ENCODE measurements at places on chromosomes 3 and 15. TPM values are rescaled to one million over a fixed set of nuclear protein-coding genes. Genes with fewer than 3 reads are reported as not detected.

FSIP1 gene
- 2.2 TPM for total RNA-seq

CPEB1 gene
- total RNA-seq: not detected

ZNF502 gene
- total RNA-seq: 2.4 TPM

ZNF860 gene
- total RNA-seq: 11.7 TPM

CCR8 gene
- not detected for total RNA-seq

PLOD2 gene
- total RNA-seq: 149 TPM

CYP1A2 gene
- not detected for total RNA-seq

DNA sequence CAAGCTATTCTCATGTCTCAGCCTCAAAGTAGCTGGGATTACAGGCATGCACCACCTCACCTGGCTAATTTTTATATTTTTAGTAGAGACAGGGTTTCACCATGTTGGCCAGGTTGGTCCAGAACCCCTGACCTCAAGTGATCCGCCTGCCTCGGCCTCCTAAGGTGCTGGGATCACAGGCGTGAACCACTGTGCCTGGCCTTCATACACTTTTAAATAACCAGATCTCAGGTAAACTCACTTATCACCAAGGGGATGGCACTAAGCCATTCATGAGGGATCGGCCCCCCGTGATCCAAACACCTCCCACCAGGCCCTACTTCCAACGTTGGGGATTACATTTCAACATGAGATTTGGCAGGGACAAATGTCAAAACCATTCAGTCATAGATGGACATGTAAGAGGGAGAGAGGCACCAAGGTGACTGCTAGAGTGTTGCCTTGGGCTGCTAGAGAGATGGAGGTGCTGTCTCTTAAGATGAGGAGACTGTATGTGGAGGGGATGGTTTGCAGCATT, 13.3 kb upstream of the DOCK3 start:
- no peak overlapping the region for H3K4me3 ChIP-seq
- H3K27ac ChIP-seq: no peak overlapping the region
- peaks cover 12% of the 10 kb centered on the region for H3K4me1 ChIP-seq
- no peaks in the 10 kb centered on the region for H3K36me3 ChIP-seq
- H3K27me3 ChIP-seq: peaks cover 18% of the 10 kb centered on the region

DNA sequence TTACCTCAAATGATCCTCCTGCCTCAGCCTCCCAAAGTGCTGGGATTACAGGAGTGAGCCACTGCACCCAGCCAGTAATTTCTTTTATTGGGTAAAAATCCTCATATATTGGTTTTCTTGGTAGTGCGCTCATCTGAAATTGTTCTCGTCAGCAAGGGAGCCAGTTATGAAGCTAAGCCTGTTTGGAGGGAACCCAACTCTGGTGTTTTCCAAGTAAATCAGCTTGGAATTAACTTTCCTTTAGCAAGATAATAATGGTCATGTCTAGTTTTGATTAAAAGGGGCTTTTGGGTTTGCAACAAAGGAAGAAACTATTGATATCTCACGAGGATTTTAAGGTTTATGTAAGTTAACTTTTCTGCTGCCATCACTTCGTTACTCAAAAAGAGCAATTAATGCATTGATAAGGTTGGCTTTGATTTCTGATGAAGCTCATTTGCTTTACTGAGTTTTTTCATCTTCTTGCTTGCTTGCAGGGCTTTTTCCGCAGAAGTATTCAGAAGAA, 72.7 kb downstream of the RARB start:
- no peaks in the 10 kb centered on the region for H3K4me1 ChIP-seq
- H3K27me3 ChIP-seq: no peaks in the 10 kb centered on the region
- H3K36me3 ChIP-seq: no peaks in the 10 kb centered on the region
- no peak overlapping the region for H3K27ac ChIP-seq

DNA sequence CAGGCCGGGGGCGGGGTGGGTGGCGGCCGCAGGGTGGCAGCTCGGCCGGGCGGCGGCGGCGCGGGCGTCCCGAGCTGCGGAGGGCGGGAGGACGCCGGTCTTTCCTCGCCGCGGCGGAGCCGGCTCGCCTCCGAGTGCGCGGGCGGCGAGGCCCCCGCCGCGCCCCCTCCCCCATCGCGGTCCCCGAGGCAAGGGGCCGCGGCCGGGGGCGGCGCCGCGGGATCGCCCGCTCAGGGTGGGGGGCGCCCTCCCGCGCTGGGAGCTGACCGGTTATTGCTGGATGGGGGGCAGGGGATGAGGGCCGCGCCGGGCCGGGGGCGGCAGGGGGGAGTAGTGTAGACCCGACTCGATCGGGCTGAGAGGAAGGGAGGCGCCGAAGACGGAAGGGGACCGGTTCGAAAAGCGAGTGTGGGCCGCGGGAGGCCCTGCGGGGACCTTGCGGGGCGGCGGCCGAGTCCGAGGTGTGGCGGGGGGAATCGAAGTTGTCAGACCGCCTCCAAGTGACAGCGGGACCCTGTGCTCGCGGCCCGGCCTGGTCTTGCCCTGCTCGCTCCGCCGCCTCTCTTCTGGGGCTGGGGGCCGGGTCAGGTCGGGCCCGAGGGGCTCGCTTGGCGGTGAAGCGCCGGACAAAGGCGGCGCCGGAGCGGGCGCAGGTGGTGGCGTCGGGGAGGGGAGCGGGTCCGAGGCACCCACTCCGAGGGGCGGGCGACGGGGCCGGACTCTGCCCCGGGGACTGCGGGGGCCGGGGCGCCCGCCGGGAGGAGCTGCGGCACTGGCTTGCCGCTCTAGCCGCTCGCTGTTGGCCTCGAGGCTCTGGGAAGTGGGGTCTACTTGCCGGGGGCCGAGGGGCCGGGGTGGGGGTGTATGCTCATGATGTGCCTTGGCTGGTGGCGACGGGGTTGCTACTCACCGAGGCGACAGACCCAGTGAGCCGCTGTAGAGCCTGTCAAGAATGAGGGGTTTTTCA, 1.1 kb downstream of the BAHD1 start:
- DNase-seq: no peak
- H3K27ac ChIP-seq: peak overlapping the region; percentile 16
- H3K4me1 ChIP-seq: peaks cover 34% of the 10 kb centered on the region
- peak overlapping the region; percentile 73 for H3K4me3 ChIP-seq

GRCh38 chr3:159937561-159938166, 51.0 kb upstream of the IL12A start:
- H3K4me3 ChIP-seq: no peak overlapping the region
- H3K27me3 ChIP-seq: no peaks in the 10 kb centered on the region
- H3K4me1 ChIP-seq: peaks cover 21% of the 10 kb centered on the region
- H3K36me3 ChIP-seq: no peaks in the 10 kb centered on the region

- H3K27me3 ChIP-seq: no peaks in the 10 kb centered on the region
- no peak overlapping the region for H3K4me3 ChIP-seq
- no peak overlapping the region for H3K27ac ChIP-seq
- peaks cover 40% of the 10 kb centered on the region for H3K36me3 ChIP-seq
- DNase-seq: no peak
Measured at GRCh38 chr15:90640862-90641261, 76.3 kb upstream of the BLM start.

GRCh38 chr3:50592568-50592967, 19.0 kb downstream of the CISH start:
- no peaks in the 10 kb centered on the region for H3K36me3 ChIP-seq
- peaks cover under 1% of the 10 kb centered on the region for H3K4me1 ChIP-seq
- H3K27me3 ChIP-seq: no peaks in the 10 kb centered on the region
- no peak for DNase-seq

DNA sequence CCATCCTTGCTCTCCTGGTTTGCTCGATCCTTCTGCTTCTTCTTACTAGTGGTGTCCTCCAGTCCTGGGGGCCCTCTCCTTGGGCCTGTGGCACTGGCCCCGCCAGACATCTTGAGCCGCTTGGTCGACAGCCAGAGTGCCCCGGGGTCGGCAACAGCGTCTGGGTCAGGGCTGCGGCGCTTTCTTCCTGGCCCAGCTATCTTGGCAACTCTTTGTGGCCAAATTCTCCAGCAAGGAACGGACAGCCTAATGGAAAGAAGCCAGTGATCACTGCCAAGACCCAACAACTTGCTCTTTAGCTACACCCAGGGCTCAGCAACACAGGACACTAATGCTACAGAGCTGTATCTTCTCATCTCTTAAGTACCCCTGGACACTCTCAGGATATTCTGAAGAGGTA, 1.6 kb downstream of the USP19 start:
- H3K27me3 ChIP-seq: no peaks in the 10 kb centered on the region
- peaks cover 62% of the 10 kb centered on the region for H3K36me3 ChIP-seq
- DNase-seq: no peak
- peaks cover 6% of the 10 kb centered on the region for H3K4me1 ChIP-seq
- H3K27ac ChIP-seq: peak overlapping the region; percentile 79

GRCh38 chr3:177629276-177629675, 432.0 kb upstream of the TBL1XR1 start:
- no peaks in the 10 kb centered on the region for H3K27me3 ChIP-seq
- H3K4me1 ChIP-seq: peaks cover 18% of the 10 kb centered on the region
- H3K4me3 ChIP-seq: no peak overlapping the region

DNA sequence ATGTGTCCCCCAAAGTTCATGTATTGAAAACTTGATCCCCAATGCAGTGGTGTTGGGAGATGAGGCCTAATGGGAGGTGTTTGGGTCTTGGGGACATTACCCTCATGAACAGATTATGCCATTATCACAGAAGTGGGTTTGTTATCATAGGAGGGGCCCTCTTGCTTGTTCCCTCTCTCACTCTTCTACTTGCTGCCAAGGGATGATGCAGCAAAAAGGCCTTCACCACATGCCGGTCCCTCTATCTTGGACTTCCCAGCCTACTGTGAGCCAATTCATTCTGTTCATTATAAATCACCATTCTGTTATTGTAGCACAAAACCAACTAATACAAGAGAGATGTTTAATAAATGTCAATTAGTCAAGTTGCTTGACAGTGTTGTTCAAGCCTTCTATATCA, 47.2 kb downstream of the FAM227B start:
- H3K27ac ChIP-seq: no peak overlapping the region
- DNase-seq: no peak
- H3K4me1 ChIP-seq: no peaks in the 10 kb centered on the region
- peaks cover 6% of the 10 kb centered on the region for H3K36me3 ChIP-seq
- no peak overlapping the region for H3K4me3 ChIP-seq

- H3K27me3 ChIP-seq: no peaks in the 10 kb centered on the region
- no peak overlapping the region for H3K4me3 ChIP-seq
- no peak for DNase-seq
- peaks cover 81% of the 10 kb centered on the region for H3K36me3 ChIP-seq
Measured at GRCh38 chr15:60345598-60345997, 52.2 kb downstream of the ANXA2 start.

- no peaks in the 10 kb centered on the region for H3K27me3 ChIP-seq
- DNase-seq: no peak
- H3K27ac ChIP-seq: no peak overlapping the region
- no peaks in the 10 kb centered on the region for H3K36me3 ChIP-seq
- no peak overlapping the region for H3K4me3 ChIP-seq
Measured at GRCh38 chr15:93413745-93414144, 324.7 kb upstream of the RGMA start.

- peaks cover 5% of the 10 kb centered on the region for H3K36me3 ChIP-seq
- H3K4me1 ChIP-seq: peaks cover 30% of the 10 kb centered on the region
- no peaks in the 10 kb centered on the region for H3K27me3 ChIP-seq
- H3K4me3 ChIP-seq: no peak overlapping the region
- no peak for DNase-seq
Measured at GRCh38 chr3:126743350-126743749, 39.3 kb downstream of the CHCHD6 start.

DNA sequence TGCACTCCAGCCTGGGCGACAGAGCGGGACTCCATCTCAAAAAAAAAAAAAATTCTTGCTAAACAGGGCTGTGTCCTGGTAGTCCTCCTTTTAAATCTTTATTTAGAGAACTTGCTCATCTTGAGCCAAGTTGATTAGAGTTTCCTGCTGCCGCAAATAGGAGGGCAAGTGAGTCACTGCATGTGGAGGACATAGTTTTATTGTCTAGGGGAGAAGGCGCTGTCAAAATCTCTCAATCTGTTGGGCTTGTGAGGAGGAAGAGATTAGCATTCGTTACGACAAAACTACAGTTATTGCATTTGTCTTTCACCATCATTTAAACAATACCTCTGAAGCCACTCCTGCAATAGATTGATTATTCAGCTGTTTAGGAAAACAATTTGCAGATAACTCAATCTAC, 11.5 kb downstream of the MUC4 start:
- peaks cover 5% of the 10 kb centered on the region for H3K4me1 ChIP-seq
- no peak for DNase-seq
- no peak overlapping the region for H3K4me3 ChIP-seq

DNA sequence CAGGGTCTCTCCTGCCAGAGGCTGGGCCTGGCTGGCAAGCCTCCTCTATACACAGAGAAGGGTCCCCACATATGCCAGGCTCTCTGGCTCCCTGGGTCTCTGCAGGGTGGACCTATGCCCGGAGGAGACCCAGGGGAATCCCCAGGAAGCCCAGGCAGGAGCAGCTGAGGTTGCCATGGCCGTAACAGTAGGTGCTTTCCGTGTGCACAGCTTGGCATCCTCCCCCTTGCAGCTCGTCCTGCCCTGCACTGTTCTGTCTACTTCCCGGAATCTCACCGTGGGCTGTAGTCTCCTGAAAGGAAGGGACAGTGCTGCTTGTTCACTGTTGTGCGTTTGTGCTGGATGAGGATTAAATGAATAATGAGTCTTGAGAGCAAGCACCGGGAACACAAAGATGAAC, 47.8 kb downstream of the DAPK2 start:
- H3K4me3 ChIP-seq: no peak overlapping the region
- no peaks in the 10 kb centered on the region for H3K36me3 ChIP-seq
- H3K4me1 ChIP-seq: peaks cover 22% of the 10 kb centered on the region
- no peaks in the 10 kb centered on the region for H3K27me3 ChIP-seq

DNA sequence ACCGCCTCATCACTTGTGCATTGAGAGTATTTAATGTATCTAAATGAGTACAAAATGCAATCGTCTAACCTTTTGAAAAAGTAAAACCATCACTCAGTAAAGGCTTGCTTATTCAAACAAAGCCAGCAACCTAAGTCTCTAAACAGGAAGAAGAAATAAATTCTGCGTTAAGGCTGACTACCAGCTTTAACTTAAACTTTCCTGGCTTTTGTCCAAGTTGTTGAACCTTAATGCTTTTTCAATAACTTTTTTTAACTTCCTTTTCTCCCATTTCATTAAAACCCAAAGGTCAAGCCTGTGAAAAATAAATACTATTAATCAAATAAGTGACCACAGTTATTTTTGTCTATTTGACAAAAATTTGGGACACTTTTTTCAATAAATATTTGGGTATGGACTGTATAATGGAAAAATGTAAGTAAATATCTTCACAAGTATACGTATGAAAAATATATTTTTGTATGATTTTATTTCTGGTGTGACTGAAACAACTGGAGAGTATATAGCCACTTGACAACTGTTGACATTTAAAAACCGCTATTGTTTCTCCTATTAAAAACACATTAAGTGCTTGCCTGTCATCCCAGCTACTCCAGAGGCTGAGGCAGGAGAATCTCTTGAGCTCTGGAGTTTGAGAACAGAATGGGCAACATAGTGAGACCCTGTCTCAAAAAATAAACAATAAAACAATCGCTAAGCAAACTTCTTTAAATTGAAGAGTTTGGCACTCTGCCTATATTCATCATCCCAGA, 2.9 kb downstream of the KLHL24 start:
- H3K4me1 ChIP-seq: no peaks in the 10 kb centered on the region
- H3K27me3 ChIP-seq: no peaks in the 10 kb centered on the region
- H3K4me3 ChIP-seq: peak overlapping the region; percentile 86
- H3K27ac ChIP-seq: no peak overlapping the region
- DNase-seq: peak; percentile 19

GRCh38 chr15:36585774-36586173, 6.3 kb downstream of the CDIN1 start:
- no peak overlapping the region for H3K27ac ChIP-seq
- no peaks in the 10 kb centered on the region for H3K36me3 ChIP-seq
- no peak for DNase-seq
- H3K4me3 ChIP-seq: no peak overlapping the region

Data from MCF 10A (cell line).